ENCODE measurements at places on chromosomes 6 and 20.

GRCh38 chr6:147974376-147974775 lies 368.3 kb upstream of the SASH1 start:
- DNase-seq = no peak

DNA sequence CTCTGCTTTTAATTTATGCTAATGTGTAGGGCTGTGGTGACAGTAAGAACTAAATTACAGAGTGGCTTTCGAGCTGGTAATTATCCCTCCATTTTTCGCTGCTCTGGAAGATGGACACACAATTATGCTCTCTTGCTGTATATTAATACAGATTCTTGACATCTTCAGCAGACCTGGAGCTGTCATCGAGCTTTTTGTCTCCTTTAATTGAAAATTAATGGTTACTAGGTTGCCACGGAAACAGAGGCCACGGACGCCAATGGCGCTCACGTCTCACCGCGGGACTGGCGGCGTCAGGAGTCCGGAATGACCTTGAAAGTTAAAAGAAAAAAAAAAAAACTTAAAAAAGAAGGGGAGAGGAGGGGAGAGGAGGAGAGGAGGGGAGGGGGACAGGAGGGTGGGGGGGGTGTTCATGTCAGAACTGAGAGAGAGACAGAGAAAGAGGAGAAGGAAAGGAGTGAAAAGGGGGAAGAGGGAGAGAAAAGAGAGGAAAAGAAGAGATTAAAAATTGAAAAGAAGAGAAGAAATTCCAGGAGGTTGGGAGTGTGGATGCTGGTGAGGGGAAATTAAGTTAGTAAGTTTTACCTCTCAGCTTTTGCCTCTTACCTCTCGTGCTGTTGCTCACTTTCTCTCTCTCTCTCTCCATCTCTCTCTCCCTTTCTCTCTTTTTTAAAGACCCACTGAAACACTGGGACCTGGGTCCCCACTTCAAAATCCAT lies 22.1 kb upstream of the FOXP4 start:
- DNase-seq = no peak

- no peak for DNase-seq
Measured at GRCh38 chr6:135657207-135657606, 159.7 kb upstream of the AHI1 start.

DNA sequence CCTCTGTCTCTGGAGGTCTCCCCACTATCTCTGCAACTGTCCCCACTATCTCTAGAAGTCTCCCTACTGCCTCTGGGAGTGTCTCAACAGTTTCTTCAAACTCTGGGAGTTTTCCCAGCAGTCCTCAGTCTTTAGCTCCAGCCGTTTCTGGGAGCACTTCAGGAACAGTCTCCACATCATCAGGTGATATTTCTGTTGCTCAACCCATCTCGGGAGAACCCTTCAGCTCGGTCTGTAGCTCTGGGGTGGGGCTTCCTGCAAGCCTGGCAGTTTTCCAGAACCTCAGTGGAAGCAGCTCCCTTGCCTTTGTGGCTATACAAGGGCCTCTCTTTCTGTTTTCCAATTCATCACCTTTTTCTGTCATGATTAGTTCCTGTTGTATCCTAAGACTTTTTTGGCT lies 3.0 kb upstream of the SFTA2 start:
- DNase-seq = no peak

GRCh38 chr6:155014137-155014536 lies 19.0 kb downstream of the TIAM2 start:
- no peak for DNase-seq
